ENCODE measurements at places on chromosomes 5 and 9.

DNA sequence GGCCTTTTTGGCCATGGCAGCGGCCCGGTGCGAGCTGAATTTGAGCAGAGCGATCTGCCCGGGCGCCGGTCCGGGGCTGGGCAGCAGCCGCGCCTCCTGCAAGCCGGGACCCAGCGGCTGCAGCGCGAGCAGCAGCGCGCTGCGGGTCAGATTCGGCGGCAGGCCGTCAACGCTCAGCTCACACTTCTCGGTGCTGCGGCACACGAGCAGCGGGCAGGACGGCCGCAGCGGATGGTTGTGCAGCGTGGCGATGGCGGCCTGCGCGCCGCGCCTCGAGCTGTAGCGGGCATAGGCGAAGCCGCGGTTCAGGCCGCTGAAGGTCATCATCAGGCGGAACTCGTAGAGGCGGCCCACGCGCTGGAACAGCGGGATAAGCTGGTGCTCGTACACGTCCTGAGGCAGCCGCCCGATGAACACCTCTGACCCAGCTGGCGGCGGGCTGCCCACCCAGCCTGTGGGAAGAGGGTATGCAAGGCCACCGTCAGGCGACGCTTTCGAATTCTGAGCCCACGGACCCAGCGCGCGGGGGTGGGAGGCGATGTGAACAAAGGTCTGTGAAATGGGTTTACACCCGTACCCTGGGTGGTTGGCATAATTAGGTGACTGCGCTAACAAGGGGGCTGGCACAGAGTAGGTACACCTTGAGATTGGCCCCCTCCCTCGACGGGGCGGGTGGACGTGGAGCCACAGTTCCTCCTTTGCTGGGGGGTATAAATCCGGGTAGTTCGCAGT, 755 bp downstream of the DND1 start:
- no peak overlapping the region for H3K4me3 ChIP-seq
- H3K27ac ChIP-seq: no peak overlapping the region
- peaks cover 97% of the 10 kb centered on the region for H3K36me3 ChIP-seq
- H3K4me1 ChIP-seq: peaks cover 6% of the 10 kb centered on the region
- no peaks in the 10 kb centered on the region for H3K27me3 ChIP-seq
- ATAC-seq: peak; percentile 49

GRCh38 chr5:160643616-160644240, 208.3 kb downstream of the ATP10B start:
- ATAC-seq: no peak
- H3K4me3 ChIP-seq: no peak overlapping the region
- H3K27me3 ChIP-seq: peaks cover 9% of the 10 kb centered on the region
- no peaks in the 10 kb centered on the region for H3K36me3 ChIP-seq

- no peaks in the 10 kb centered on the region for H3K27me3 ChIP-seq
- no peaks in the 10 kb centered on the region for H3K4me1 ChIP-seq
- ATAC-seq: no peak
- H3K36me3 ChIP-seq: no peaks in the 10 kb centered on the region
These were observed 55.3 kb upstream of the GALNT10 start for GRCh38 chr5:154135125-154135817.

DNA sequence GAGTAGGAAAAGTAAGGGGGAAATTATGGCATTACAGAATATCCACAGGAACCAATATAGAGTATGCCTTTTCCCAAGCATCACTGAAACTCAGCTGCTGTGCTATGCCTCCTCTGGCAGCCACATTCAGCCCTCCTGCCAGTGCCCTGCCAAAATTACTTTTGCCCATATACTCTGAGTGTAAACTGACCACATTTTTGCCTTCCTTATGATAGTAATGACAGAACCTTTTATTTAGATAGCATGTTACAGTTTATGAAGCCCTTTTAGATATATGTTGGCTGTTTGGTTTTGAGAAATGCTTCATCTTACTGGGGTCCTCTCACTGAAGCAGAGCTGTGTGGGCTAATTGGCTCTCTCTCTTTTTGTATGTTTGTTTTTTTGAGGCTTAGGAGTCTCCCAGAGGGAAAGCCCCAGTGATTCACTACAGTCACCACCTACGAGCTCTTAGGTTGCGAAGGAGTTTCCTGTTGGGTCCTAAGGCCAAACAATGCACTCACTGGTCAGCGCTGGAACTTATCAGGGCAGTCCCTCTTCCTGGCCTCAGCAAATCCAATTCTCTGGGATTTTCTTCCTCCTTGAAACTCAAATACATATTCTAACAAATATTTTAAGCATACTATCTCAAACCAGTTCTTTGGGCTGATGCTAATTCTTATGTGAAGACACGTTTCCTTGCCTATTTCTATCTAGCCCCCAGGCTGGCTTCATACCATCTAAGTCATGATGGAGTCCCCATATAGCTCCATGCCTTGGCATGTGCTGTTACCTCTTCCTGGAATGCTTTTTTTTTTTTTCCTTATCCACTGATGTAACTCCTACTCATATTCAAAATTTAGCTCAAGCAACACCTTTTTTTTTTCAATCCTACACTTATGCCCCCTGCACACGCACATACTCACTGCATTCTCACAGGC, 3.7 kb downstream of the PHF24 start:
- peak; percentile 90 for ATAC-seq
- H3K4me3 ChIP-seq: peak overlapping the region; percentile 25
- no peaks in the 10 kb centered on the region for H3K36me3 ChIP-seq
- peak overlapping the region; percentile 58 for H3K27ac ChIP-seq

- no peaks in the 10 kb centered on the region for H3K4me1 ChIP-seq
- no peaks in the 10 kb centered on the region for H3K36me3 ChIP-seq
- H3K4me3 ChIP-seq: no peak overlapping the region
- ATAC-seq: no peak
These were observed 31.6 kb upstream of the ADAMTS2 start for GRCh38 chr5:179376701-179377420.

All from activated T-helper 17 cell treated with anti-CD3 and anti-CD28 coated beads, Interleukin-2, amount 50 U/mL, for 72 hours (primary cell).